ENCODE measurements at places on chromosomes 7 and 10.

DNA sequence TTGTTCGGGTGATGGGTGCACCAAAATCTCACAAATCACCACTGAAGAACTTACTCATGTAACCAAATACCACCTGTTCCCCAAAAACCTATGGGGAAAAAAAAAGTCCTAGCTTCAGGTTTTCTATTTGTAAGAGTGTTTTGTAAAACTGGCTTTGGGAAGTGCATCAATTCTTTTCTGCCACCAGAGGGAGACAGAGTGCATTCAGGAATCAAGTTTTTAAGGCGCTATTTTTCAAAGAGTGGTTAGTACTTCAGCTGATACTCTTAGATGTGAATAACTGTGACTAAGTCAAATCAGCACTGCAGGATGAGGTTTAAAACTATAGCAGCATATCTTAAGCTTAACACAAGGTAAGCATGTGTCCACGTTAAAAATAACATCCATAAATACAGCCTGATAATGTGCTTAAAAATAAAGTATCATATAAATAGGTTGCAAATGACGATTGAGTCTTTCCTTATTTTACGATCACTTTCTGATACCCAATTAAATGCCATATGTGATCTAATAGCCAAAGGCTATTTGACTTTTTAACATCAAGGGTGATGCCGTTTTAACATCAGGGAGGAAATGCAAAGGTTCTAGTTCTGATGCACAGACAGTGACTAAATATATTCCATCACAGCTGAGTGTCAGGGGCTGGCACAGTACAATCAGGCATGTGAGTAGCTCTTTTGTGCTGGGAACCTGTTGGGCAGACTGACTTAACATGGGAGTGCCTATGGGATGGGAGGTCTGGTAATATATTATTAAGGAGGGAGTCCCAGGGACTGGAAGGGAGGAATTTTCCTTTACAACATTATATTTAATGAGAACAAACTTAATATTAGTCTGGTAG, 10.6 kb upstream of the LYZL2 start:
- no peak for DNase-seq

- DNase-seq: no peak
Observed at GRCh38 chr7:105353752-105354328, 34.9 kb downstream of the SRPK2 start.

DNA sequence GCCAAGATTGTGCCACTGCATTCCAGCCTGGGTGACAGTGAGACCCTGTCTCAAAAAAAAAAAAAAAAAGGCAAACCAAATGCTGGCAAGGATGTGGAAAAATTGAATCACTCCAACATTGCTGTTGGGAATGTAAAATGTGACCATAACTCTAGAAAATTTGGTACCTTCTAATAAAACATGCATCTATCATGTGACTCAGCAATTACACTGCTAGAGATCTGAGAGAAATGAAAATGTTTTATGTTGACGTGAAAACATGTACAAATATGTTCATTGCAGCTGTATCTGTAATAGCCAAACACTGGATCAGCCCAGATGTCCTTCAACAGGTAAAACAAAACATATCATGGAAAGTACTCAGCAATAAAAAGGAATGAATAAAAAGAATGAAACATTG, 30.8 kb upstream of the SAR1A start:
- no peak for DNase-seq

DNA sequence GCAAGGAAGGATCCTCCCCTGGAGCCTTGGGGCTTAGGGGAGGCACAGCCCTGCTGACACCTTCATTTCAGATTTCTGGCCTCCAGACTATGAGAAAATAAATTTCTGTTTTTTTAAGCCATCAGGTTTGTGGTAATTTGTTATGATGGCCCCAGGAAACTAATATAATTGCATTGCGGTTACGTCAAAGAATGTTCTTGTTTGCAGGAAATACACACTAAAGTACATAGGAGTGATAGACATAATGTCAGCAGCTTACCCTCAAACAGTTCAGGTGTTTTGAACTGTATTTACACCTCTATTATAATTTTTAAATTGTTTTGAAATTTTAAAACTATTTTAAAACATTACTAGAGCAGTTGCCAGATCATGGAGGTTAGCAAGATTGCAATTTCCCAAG, 12.6 kb upstream of the FHIP2A start:
- no peak for DNase-seq

GRCh38 chr10:86225103-86225782, 141.4 kb downstream of the GRID1 start:
- DNase-seq: no peak

DNA sequence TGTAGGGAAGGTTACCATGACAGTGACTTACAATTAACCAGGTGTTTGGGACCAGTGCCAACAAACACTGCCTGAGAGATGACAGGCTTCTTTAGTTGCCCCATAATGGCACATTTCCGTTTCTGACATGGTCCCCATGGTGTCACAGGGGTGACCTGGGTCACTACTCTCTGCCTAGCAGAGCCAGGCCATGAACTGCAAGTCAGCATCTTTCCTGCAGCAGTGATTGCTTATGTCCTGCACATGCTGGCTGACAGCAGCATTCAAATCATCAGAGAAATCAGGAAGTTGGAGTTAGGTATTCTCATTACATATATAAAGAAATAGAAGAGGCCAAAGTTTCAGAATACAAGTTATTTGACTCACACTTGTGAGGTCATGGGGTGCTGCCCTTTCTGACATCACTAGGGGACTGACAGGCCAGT, 47.1 kb upstream of the ZNRF2 start:
- DNase-seq: no peak

DNA sequence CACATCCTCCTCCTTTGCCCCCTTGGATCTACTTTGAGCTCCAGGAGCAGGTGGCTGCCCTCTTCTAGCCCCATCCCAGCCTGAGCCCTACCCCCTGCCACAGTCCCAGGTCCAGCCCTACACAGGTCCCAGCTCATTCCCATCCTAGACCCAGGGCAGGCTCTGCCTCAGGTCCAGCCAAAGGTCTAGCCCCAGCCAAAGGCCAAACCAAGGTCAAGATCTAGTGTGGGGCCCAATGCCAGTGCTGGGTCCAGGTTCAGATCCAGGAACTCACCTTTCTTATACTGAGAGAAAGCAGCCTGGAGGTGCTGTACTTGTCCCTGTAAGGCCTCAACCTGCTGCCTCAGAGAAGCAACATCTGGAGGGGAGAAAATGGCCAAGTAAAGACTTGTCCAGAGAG, 8.5 kb downstream of the SFTPD start:
- DNase-seq: no peak

GRCh38 chr7:8724080-8724718, 290.8 kb downstream of the NXPH1 start:
- DNase-seq: no peak

GRCh38 chr7:157431173-157431950, 94.6 kb downstream of the DNAJB6 start:
- DNase-seq: no peak

GRCh38 chr7:154769001-154769400, 233.9 kb downstream of the PAXIP1 start:
- DNase-seq: no peak

GRCh38 chr10:92735938-92736337, 46.2 kb downstream of the HHEX start:
- DNase-seq: no peak

DNA sequence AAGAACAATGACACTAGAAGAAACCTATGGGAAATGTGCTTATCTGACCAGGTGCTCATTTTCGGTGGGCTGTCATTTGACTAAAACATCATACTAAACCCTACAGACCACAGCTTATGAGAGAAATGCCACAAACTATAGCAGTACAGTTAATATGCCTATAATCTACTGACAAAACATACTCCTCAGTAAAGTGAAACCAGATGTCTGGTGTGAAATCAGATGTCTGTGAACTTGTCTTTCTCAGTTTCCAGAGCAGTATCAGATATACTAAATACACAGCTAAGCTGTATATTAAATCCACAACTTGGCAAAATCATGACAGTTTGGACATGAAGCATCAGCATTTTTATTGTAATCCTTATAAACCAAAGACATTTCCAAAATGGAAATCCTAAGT, 3.3 kb downstream of the IMMP2L start:
- DNase-seq: no peak

DNA sequence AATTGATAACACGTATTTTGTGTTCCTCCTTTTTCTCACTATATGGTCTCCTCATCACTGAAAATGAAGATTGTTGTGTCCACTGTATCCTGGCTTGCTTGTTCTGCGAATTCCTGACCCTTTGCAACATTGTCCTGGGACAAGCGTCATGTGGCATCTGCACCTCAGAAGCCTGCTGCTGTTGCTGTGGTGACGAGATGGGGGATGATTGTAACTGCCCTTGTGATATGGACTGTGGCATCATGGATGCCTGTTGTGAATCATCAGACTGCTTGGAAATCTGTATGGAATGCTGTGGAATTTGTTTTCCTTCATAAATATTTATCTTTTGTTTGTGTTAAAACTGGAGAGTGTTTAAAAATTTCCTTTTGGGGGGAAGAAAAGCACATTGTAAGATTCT, 93.7 kb downstream of the MDFIC start:
- no peak for DNase-seq

DNA sequence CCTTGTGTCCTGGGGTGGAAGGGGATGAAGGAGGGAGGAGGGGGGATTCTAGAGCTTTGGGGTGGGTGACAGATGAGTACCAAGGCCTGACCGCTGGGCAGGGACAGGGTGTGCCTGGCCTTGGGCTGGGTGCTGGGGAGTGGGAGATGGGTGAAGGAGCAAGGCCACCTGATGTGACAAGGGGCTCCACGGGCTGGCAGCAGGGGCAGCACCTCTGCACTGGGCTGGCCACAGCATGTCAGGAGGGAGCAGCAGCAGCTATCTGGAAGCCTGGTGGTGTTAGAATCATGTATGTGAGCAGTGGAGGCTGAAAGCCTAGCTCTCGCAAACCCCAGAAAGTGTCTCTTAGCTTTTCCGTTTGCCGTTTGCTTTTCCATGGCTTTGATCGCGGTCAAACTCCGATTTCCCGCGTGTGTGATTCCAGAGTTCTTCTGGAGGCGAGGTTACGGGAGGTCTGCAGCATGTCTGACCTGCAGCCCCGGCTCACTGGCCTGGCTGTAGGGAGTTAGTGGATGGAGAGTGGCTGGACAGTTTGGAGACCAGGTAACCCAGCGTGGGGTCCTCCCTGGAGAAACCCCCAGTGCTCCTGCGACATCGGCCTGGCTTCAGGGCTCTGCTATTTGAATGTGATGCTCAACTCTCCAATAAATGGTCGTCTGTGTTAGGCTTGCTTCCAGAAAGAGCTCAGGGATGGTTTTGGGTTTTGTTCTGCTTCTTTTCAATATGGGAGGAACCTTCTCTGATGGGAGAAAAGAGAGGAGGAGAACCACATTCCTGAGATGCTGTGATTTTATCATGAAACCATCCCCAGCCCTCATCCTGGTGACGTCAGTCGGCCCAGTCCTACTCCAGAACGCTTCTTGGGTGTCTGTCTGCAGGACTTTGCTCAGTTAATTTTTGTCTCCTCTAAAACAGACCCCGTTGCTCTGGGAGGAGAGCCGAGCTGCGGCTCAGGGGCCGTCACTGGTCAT, 105.5 kb downstream of the CUX1 start:
- DNase-seq: no peak

GRCh38 chr7:111763221-111763801, 201.0 kb upstream of the IMMP2L start:
- no peak for DNase-seq

DNA sequence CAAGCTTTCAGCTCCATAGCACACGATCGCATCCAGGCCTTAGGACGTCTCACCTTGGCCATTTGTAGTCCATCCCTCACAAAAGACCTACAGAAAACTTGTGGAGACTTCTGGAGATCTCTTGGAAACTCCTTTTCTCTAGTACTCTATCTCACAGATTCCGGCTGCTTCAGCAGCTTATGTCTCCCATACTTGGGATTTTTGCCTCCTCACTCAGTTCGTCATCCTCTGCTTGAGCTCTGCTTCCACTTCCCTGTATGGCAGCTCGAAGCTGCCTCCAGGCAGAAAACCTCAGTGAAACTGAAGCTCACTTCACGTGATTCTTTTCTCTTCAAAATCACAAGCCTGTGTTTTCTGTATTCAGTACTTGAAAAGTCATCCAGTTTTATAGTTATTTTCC, 178.7 kb upstream of the GDF10 start:
- DNase-seq: no peak

DNA sequence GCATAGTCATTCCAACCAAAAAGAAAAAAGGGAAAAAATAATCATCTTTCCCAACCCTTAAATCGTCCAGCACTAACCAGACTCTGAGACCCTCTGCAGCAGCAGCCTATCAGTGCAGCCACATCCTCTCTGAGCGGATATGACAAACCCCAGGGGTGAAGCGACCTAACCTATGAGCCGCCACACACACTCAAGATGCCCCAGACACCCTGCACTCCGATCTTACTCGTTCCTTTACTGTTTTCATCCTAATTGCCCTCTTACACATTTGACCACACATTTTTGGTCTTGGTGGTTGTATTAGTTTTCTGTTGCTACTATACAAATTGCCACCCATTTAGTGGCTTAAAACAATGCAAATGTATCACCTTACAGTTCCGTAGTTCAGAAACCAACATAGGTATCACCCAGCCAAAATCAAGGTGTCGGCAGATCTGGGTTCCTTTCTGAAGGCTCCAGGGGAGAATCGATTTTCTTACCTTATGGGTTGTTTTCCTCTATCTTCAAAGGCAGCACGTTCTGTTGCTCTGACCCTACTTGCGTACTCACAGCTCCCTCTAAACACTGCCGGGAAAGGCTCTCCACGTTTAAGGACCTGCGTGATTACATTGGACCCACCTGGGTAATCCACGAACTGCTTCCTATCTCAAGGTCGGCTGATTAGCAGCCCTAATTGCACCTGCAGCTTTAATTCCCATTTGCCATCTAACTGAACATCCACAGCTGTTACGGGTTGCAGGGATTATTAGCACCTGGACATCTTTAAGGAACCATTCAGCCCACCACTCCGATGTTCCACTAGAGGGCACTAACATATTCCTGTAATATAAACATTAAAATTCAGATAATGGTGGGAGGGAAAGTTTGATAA, 37.3 kb upstream of the PRSS1 start:
- peak; percentile 3 for DNase-seq

- DNase-seq: no peak
Observed at GRCh38 chr10:89332123-89332633, 4.4 kb downstream of the IFIT3 start.

- DNase-seq: no peak
Observed at GRCh38 chr10:34584164-34584563, 230.9 kb downstream of the PARD3 start.
